ENCODE measurements at places on chromosomes 16 and 17. TPM values are rescaled to one million over a fixed set of nuclear protein-coding genes. Genes with fewer than 3 reads are reported as not detected.

The TMC8 gene
- 371 TPM for total RNA-seq

The CFAP119 gene
- total RNA-seq, result 2.3 TPM

The CTF1 gene
- total RNA-seq, result 0.32 TPM

The HLF gene
- 0.91 TPM for total RNA-seq

The TNRC6A gene
- 47.9 TPM for total RNA-seq

The STX8 gene
- total RNA-seq, result 70.9 TPM

The GPR142 gene
- not detected for total RNA-seq

The HOXB1 gene
- total RNA-seq, result not detected

The SALL1 gene
- not detected for total RNA-seq

The NPIPA5 gene
- total RNA-seq, result 18.6 TPM

The CALB2 gene
- total RNA-seq, result not detected

The FAM171A2 gene
- total RNA-seq, result 0.16 TPM

The HBA1 gene
- total RNA-seq, result not detected

The SHISA9 gene
- total RNA-seq, result 0.02 TPM

The CMTM2 gene
- 1.00 TPM for total RNA-seq

The OTOA gene
- total RNA-seq, result 0.11 TPM

The TMEM238L gene
- total RNA-seq, result not detected

The PRSS33 gene
- total RNA-seq, result not detected

The SLC38A8 gene
- not detected for total RNA-seq

The SLC13A2 gene
- total RNA-seq, result not detected

The ZNF286A gene
- total RNA-seq, result 22.3 TPM

The ACSM2B gene
- total RNA-seq, result not detected

The VPS35L gene
- 59.5 TPM for total RNA-seq

The HSD17B1 gene
- 0.77 TPM for total RNA-seq

The KRTAP1-5 gene
- total RNA-seq, result not detected

The SLC5A10 gene
- not detected for total RNA-seq

The TNFRSF17 gene
- not detected for total RNA-seq

The DYNLRB2 gene
- total RNA-seq, result 0.36 TPM

The MYO18A gene
- total RNA-seq, result 99.0 TPM

The MTHFSD gene
- total RNA-seq, result 25.7 TPM

The CCDC144A gene
- total RNA-seq, result 3.0 TPM

The COPZ2 gene
- total RNA-seq, result 3.9 TPM

The NLRC3 gene
- total RNA-seq, result 95.4 TPM

The ABCC3 gene
- not detected for total RNA-seq

The SYCE1L gene
- total RNA-seq, result 8.0 TPM

The CD300A gene
- 36.5 TPM for total RNA-seq

The KRT33A gene
- not detected for total RNA-seq

The PHKG2 gene
- total RNA-seq, result 44.5 TPM

The MCRIP1 gene
- 36.5 TPM for total RNA-seq

The KRTAP3-2 gene
- total RNA-seq, result not detected

The C1QTNF1 gene
- not detected for total RNA-seq

The P3H4 gene
- total RNA-seq, result 3.8 TPM

The CD79B gene
- 41.0 TPM for total RNA-seq

The IL21R gene
- 26.2 TPM for total RNA-seq

The MPV17L gene
- total RNA-seq, result not detected

All from T-helper 2 cell treated with Interferon-gamma antibody and Interleukin-4, amounts not matched to agents 100 ng/mL and 5 ng/mL, for 36 hours (primary cell).